ENCODE measurements at places on chromosomes 3 and 15.

DNA sequence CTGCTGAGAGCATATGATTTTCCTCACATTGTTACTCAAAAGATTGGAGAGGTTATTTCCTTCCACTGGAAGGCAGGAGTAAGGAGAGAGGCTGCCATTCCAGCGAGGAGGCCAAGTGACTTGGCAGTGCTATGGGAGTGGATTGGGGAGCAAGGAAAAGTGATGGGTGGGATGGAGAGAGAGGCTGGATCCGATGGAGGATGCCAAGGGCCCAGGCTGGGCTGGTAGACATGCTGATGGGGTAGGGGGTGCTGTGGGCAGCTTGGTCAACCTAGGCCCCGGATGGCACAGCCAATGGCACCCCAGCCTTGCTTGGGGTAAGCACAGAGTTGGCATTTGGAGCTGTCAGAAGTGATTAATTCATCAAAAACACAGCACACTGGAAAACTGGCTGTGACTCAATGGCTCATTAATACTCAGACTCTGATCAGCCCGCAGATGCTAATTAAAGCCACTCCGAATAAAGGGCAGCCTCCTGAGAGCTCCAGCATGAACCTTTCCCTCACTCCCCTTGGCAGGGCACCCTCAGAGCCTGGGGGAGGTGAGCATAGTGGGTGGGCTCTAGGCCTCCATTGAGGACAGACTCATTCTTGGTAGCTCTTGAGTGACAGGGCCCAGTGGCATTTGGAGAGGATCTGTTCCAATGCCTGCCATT lies 22.1 kb upstream of the SLC6A1 start:
- no peak for DNase-seq

DNA sequence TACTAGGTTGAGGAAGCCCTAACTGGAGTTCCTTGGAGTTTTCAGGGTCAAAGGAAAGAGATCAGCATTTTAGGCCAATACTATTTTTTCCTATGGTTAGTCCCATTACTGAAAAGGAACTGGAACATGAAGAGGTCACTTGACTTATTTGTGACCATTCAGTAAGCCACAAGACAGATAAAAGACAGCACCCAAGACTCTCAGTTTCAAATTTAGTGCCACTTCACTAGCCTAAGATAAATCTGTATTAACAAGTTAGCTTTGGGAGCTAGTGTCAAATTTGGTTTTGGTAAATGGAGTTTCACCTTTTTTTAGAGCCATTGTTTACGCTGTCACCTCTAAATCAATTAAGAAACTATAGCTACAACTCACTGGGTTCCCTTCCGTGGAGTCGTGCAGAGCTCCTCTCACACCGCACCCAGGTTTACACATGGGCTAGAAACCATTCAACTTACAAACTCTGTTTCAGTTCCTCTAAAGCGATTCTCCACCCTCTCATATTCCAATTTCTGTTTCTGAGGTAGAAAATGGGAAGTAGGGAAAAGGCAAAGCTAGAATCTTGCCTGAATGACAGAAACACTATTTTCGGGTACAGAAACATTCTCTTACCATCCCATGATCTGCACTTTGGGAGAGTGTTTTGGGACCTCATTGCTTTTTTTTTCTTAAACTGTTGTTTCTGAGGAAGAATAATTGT lies 14.4 kb downstream of the CCDC32 start:
- DNase-seq: no peak

- DNase-seq: no peak
These were observed 227.6 kb upstream of the MME start for GRCh38 chr3:154852515-154852914.

DNA sequence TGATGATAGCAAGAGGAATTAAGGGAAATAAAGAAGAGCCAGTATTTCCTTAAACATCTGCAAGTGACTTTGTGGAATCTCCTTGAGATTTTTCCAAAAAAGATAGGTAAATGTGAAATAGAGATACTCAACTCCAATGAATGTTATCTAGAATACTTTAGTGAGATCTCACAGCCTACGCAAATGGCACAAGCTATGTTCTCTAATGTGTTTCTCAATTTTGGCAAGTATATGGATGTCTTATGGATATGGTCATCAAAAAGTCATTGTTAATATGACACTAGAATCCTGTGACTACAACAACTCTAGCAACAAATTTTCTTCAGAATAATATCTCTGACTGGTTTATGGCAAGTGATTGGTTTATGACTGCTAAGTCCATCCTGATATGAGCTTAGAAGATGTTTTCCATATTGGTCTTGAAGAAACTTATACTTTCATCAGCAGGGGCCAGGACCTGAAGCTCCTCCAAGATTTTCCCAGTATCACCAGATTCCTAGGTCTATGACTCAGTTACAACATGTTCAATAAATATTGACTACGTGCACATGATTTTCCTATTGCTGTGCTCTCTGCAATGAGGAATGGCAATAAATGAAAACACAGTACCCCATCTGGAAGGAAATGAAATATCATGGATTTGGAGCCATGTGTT lies 170.9 kb upstream of the THBS1 start:
- DNase-seq: no peak

- no peak for DNase-seq
These were observed 773.4 kb downstream of the ROBO1 start for GRCh38 chr3:78994174-78995027.

DNA sequence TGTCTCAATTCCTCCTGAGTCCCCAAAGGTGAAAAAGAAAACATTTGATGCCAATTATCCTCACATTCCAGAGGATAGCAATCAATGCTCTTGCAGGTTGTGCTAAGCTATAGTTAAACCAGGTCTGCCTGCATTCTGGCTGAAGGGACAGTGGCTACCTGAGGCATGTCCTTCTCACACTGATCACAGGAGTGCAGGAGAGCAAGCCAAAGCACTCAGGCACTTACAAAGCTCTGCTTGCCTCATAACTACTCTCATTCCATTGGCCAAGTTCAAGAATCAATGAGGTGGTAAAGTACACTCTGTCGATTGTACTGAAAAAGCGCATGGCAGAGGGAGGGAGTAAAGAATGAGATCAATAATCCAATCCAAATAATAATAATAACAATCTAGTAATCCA lies 342.0 kb upstream of the PPP2R3A start:
- no peak for DNase-seq

DNA sequence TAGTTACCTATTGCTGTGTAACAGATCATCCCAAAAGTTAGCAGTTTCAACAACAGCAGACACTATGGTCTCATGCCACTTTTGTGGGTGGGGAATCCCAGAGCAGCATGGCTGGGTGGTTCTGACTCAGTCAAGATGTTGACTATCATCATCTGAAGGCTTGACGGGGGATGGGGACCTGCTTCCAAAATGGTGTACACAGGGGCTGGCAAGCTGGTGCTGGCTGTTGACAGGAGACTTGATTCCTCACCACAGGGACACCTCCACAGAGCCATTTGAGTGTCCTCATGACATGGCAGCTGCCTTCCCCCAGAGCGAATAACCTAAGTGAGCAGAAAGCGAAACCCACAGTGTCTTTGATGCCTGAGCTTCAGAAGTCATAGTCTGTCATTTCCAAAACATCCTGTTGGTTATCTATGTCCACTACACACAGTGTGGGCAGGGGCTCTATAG lies 19.1 kb downstream of the DNAJB8 start:
- no peak for DNase-seq

GRCh38 chr15:75685195-75685594 lies 27.5 kb downstream of the CSPG4 start:
- DNase-seq: no peak

- no peak for DNase-seq
These were observed 215.6 kb downstream of the RPLP1 start for GRCh38 chr15:69668039-69668705.

DNA sequence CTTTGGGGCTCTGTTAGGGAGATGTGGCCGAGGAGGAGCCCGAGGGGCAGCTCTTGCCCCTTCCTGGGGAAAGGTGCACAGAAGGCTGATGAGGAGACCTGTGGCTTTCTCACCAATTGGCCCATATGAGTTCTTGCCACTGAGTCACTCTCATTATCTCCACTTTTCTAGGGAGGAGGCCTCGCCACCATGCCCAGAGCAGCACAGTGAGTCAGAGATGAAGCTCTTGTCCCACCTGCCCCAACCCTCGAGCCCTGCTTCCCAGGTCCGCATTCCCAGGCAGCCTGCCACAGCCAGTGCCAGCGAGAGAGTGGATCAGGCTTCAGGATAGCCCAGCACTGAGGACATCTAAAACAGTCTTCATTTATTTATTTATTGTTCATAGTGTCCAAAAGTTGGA lies 53.5 kb downstream of the AMOTL2 start:
- DNase-seq: no peak

Measured in T-helper 1 cell (primary cell).